Articular chondrocyte of knee joint (primary cell): ENCODE measurements at places on chromosomes 6 and 20. TPM values are rescaled to one million over a fixed set of nuclear protein-coding genes. Genes with fewer than 3 reads are reported as not detected.

The ELOVL4 gene
- total RNA-seq = 12.3 and 13.4 TPM in 2 replicates

The SAMD3 gene
- 0.39 and 1.9 TPM in 2 replicates for total RNA-seq

The ZNF217 gene
- 27.8 and 40.2 TPM in 2 replicates for total RNA-seq

The CTCFL gene
- not detected in 2 replicates for total RNA-seq

The SLC35F1 gene
- total RNA-seq = under 0.01 TPM in 1 of 2 replicates, not detected in the other

The MAPK13 gene
- 2.7 and 8.3 TPM in 2 replicates for total RNA-seq

The TSPO2 gene
- total RNA-seq = not detected in 2 replicates

The ENTPD6 gene
- total RNA-seq = 39.2 and 48.5 TPM in 2 replicates

The SLC23A2 gene
- 26.1 and 30.2 TPM in 2 replicates for total RNA-seq

The COL11A2 gene
- total RNA-seq = 0.26 and 0.65 TPM in 2 replicates

The SLC17A3 gene
- total RNA-seq = not detected in 2 replicates

The MRPS26 gene
- 15.8 and 24.3 TPM in 2 replicates for total RNA-seq

The ARMH2 gene
- total RNA-seq = not detected in 2 replicates

The DZANK1 gene
- total RNA-seq = 1.2 TPM in 2 replicates

The LY86 gene
- not detected in 2 replicates for total RNA-seq

The PGC gene
- total RNA-seq = not detected in 2 replicates

The SLC22A2 gene
- 0.11 TPM in 1 of 2 replicates, not detected in the other for total RNA-seq

The TMEM244 gene
- not detected in 2 replicates for total RNA-seq

The FGD2 gene
- not detected in 2 replicates for total RNA-seq

The RAD21L1 gene
- total RNA-seq = not detected in 2 replicates

The ABHD16B gene
- not detected in 2 replicates for total RNA-seq

The COL9A1 gene
- total RNA-seq = under 0.01 TPM in 2 replicates

The SCGN gene
- not detected in 2 replicates for total RNA-seq

The DDX39B gene
- total RNA-seq = 262 and 345 TPM in 2 replicates

The SCUBE3 gene
- 3.4 and 17.0 TPM in 2 replicates for total RNA-seq

The ZDHHC14 gene
- total RNA-seq = 4.1 and 6.8 TPM in 2 replicates

The HCK gene
- 0.11 TPM in 1 of 2 replicates, not detected in the other for total RNA-seq

The CLVS2 gene
- total RNA-seq = 0.11 and 0.13 TPM in 2 replicates
